ENCODE measurements at places on chromosomes 2 and 18. TPM values are rescaled to one million over a fixed set of nuclear protein-coding genes. Genes with fewer than 3 reads are reported as not detected.

Gene MGAT4A
- total RNA-seq, result 10.9 TPM

Gene CHRNG
- not detected for total RNA-seq

Gene GPR35
- total RNA-seq, result not detected

DNA sequence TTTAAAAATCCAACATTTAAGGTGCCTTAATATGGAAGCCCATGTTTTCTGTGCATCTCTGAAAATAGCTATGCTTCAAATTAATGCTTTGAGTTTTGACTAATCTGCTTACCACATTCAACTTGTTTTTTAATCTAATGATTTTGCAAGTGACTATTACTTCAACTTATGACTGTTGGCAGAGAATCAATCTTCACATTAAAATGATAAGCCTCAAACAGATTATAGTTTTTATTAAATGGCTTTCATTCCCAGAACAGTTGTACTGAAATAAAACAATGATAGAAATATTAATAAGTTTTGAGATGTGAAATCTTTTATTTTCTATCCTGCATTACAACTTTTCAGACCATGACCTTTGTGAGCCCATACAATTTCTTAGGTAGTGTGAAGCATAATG lies 347.5 kb downstream of the ZNF804A start:
- no peak for DNase-seq

DNA sequence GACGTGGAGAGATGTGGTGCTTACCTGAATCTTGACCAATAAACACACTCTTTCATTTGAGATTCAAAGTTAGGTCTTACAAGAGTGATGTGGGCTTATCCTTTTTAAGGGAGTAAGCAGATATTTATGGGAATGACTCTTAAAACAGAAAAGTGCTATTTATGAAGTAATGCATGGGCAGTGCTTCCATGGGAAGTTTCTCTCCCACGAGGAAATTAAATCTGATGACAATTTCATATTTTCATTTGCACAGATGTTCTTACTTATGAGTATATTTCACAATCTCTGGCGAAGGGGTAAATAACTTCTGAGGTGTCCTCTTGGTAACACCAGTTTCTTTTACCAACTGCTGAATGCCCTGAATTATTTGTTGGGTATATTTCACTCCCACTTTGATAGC lies 21.0 kb downstream of the PNPT1 start:
- DNase-seq, result no peak

- DNase-seq, result no peak
Measured at GRCh38 chr2:26590508-26590907, 50.7 kb downstream of the CIB4 start.

DNA sequence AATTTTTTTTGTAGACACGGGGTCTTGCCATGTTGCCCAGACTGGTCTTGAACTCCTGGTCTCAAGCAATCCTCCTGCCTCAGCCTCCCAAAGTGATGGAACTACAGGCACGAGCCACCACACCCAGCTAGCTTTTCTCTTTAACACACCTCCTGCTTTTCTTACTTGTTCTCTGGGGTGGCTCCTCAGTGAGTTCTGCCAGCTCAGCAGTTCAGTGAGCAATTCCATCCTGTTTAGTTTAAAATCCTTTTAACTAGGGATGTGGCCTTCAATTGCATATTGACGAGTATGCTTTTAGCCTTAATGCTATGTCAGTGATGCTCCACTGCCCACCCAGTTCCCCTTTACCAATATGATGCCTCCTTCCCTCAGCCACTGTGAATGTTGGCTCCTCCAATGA lies 16.1 kb downstream of the ZNF397 start:
- DNase-seq, result no peak

DNA sequence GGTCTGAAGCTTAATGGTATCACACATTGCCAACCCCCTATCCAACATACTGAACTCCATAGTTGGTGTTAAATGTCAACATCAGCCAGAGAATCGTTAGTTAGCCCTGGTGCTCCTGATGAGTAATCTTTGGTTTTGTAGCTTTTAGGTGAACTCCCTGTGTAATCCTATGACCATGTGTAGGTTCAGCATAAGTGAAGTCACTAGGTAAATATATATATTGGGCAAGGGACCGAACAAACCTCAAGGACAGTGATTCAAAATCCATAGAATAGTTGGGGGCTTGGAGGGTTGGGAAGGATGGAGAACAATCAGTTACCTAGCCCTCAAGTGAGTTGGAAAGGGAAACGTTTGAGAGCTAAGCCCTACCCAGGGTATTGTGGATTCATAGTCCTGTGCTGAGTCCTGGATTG lies 16.0 kb upstream of the AP1S3 start:
- DNase-seq, result no peak

DNA sequence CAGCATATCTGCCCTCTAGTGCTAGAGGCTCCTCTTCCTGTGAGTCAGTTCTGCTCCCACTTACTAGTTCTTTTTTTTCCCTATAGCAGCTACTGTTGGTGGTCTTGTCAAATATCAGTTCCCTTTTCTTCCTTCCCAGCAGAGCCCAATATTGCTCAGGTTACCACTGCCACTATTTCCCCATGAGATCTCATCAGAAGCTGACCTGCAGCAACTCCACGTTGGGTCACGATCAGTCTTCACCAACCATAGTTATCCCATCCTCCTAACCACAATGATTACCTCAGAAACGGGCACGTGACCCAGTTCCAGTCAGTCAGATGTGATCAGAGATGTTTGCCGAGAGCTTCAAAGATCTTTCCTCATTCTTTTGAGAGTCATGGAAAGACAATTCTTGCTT lies 59.7 kb upstream of the CAPN13 start:
- DNase-seq, result no peak
